ENCODE measurements at places on chromosomes 5 and 9. TPM values are rescaled to one million over a fixed set of nuclear protein-coding genes. Genes with fewer than 3 reads are reported as not detected.

RNF130 gene
- 96.7 TPM for polyA plus RNA-seq

PDCD1LG2 gene
- 0.31 TPM for polyA plus RNA-seq

DCTN4 gene
- 54.9 TPM for polyA plus RNA-seq

ADGRD2 gene
- polyA plus RNA-seq, result 5.0 TPM

LCN15 gene
- 32.6 TPM for polyA plus RNA-seq

IFNE gene
- polyA plus RNA-seq, result not detected

F2RL1 gene
- polyA plus RNA-seq, result 0.42 TPM

IFNA21 gene
- not detected for polyA plus RNA-seq

CARD9 gene
- polyA plus RNA-seq, result 0.58 TPM

OBP2A gene
- polyA plus RNA-seq, result not detected

IFNA2 gene
- polyA plus RNA-seq, result not detected

LAMC3 gene
- polyA plus RNA-seq, result 11.2 TPM

RNF183 gene
- polyA plus RNA-seq, result 6.0 TPM

P4HA2 gene
- 8.4 TPM for polyA plus RNA-seq

PSD2 gene
- 23.1 TPM for polyA plus RNA-seq

DNA sequence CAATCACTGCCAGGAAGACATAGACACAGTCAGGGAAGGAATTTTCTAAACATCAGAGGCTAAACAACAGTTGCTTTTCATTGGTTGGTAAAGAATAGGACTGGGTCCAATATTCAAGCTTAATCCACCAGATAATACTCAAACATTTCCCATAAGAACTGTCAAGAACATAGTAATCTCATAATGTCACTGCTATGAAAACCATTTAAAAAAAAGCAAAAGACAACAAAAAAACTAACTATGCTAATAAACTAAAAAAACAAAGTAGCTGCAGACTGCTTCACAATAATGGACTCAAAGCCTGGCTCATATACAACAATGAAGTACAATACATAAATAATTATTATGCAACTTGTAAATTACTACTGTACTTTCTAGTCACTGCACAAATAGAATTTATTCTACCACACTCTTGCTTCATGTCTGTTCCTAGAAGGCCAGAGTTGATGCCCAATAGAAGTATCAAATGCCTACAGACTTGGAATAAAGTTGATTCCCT is 148.7 kb downstream of the MLLT3 start:
- no peak for DNase-seq

DNA sequence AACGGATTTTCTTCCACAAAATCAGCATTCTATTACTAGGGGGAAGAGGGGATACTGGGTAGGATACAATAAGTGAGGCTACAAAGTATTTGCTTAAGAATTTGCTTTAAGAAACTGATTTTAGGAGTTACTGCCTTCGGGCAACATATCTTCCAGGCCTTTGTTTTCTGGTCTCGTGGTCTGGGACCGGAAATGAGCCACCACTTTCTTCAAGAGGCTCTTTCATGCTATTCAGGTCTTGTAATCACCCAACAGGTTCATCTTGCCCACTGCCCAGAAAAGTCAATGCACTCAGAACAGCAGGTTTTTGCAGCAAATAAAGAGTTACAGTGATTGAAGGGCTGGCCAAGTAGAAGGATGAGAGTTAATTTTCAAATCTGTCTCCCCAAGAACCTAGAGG is 6.6 kb upstream of the AOPEP start:
- no peak for DNase-seq

- peak; percentile 39 for DNase-seq
Observed at GRCh38 chr9:96721731-96722429, 56.0 kb downstream of the ZNF510 start.

DNA sequence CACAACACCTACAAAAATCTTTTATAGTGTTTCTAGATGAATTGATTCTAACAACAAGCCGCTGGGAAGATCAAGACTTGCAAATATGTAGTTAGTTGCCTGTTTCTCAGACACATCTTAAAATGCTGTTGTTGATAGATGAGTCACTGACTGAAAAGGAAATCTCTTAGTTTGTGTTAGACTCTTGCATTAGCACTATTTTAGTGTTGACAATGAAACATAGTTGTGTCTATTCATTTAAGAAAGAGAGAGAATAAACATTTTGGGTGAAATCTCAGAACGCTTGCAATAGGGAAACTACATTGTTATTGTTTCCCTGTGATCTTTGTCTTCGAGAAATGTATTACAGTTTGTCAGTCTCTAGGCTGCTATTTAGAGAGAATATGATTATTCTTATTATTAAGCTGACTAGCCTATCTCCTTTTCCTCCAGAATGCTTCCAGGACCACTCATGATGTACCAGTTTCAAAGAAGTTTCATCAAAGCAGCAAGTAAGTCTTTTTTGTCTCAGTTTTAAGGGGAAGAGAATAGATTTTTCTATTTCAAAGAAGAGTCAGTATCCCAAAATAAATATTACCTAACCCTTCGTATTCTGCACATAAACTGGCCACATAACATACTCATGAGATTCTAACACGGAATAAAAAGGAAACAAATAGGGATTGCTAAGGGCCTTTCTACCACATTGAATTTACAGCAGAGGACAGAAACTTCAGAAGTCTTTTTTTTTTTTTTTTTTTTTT is 285.6 kb downstream of the ARHGAP26 start:
- DNase-seq, result no peak

DNA sequence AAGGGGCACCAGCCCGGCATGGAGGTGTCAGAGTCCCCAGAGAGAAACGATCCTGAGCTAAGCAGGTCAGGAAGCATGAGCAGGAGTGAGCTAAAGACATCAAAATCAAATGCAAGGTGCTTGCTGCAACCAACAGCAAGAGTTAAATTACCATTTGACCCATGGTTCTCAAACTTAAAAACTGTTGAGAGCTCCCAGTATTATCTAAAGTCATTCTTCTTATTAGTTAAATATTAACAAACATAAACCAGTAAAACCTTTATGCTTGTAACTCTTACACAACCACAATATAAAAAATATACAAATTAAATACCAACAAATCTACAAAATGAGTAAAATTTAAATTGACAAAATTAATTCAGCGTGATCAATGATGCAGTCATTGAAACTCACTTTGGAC is 51.5 kb downstream of the FANCC start:
- DNase-seq, result no peak

DNA sequence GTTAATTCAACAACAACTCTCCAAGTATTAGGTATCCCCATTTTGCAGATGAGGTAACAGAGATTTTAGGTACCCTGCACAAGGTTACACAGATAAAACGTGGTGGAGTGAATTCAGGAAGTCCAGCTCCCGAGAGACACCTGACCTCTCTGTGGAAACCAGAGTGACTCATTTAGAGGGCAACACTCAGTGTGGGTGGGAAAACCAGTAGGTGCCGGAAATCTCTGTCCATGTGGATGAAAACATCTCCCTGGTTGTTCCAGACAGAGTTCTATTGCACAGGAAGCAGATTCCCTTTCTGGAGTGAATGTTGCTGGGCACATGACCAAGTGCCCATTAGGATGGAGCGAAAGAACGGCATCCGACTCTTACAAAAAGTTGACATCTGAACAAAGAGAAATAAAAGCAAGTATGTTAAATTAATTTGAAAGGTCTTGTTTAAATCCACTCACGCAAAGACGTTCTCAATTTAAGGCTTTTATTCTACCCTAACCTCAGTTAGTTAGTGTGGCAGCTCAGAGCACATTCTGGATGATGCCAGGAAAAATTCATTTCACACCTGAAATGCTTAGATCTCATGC is 391.9 kb upstream of the WWC1 start:
- DNase-seq, result no peak

- peak; percentile 39 for DNase-seq
Observed at GRCh38 chr5:62578540-62578939, at the start of gene LRRC70. Gene LRRC70 (plus strand): TSS chr5:62578819. CDS start chr5:62579439, 620 bp downstream.

DNA sequence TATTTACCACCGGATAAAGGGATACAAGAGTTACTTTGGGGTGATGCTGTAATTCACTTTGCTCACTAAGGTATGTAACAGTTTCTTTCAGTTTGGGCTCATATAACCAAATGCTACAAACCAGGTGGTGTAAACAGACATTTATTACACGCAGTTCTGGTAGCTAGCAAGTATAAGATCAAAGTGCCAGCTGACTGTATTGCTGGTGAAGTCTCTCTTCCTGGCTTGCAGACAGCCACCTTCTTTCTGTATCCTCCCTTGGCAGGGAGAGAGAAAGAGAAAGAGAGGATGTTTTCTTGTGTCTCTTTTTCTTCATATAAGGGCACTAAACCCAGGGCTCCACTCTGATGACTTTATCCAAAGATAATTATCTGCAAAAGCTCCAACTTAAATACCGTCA is 552.5 kb upstream of the FTMT start:
- DNase-seq, result no peak

GRCh38 chr5:105812304-105812703 is 1858.4 kb downstream of the EFNA5 start:
- no peak for DNase-seq

- no peak for DNase-seq
Observed at GRCh38 chr9:127694890-127695720, 11.7 kb upstream of the CFAP157 start.

DNA sequence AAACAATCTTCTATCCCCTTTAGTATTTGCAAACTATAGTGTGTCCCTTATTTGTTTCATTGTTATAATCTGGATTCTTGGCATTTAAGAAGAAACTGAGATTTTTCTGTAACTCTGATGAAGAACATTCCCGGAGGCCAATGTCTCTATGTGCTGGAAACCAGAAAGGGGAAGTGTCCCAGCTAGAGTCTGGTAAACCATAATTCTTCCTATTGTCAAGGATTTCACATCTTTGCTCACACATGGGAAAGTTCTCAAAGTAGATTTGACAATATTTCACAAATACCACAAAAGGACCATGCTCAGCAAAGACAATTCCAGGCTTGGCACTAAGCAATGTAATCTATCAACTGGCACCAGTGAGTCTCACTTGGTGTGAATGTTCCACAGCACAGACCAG is 146.8 kb downstream of the MUSK start:
- DNase-seq, result no peak

Measured in brain (organoid and tissue), 16 donors.